ENCODE measurements at places on chromosomes 5 and 9. TPM values are rescaled to one million over a fixed set of nuclear protein-coding genes. Genes with fewer than 3 reads are reported as not detected.

Gene GGTA1
- 4.6 TPM for total RNA-seq

Gene NSA2
- 36.6 TPM for total RNA-seq

Gene CDH12
- total RNA-seq = 4.7 TPM

Gene KCNN2
- 13.1 TPM for total RNA-seq

Measured in metanephros (tissue), 2 donors.